ENCODE measurements at places on chromosomes 4 and X.

- DNase-seq, result no peak
Observed at GRCh38 chr4:114398410-114398809, 200.2 kb upstream of the UGT8 start.

DNA sequence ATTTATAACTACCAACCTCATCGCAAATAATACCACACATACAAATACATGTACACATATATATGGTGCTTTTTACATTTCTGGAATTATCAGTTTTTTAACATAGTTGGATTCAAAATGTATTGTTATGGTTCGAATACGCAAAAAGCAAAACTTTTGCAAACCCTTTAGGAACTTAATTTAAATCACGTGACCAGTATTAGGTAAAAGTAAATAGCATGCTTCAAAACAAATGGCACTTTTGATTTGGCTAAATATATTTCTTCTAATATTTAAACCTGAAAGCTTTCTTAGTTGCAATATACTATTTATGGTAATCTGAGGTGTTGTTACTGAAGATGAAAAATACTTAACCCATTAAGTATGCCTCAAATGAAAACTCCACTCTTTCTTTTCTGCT is 341.4 kb downstream of the C4orf33 start:
- DNase-seq, result no peak

DNA sequence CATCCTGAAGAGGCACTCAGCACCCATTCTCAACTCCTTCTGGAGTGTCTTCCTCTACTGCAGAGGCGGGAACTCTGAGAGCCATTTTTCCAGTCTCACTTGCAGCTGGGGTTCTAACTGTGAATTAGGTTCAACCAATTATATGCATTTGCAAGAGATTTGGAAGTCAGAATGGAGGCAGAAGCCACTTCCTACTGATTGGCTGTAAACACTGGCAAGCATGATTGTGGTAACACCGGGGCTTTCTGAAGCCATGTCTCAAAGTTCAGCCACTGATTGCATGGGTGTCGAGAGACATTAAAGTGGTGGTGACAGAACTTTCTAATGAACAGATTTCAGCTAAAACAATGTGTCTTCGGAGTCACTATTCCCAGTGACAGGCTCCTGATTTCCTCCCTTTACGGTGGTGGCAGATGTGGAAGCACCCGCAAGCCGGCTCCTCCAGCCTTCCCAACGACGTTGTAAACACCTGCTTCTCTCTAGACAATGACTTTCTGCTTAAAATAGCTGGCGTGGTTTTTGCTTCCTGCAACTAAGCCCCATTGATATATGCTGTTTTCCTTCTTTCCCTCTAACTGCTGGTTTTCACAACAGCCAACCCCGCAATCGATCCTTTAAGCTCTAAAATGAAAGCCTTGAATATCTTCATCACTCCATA is 92.0 kb downstream of the IRF2 start:
- DNase-seq, result no peak

DNA sequence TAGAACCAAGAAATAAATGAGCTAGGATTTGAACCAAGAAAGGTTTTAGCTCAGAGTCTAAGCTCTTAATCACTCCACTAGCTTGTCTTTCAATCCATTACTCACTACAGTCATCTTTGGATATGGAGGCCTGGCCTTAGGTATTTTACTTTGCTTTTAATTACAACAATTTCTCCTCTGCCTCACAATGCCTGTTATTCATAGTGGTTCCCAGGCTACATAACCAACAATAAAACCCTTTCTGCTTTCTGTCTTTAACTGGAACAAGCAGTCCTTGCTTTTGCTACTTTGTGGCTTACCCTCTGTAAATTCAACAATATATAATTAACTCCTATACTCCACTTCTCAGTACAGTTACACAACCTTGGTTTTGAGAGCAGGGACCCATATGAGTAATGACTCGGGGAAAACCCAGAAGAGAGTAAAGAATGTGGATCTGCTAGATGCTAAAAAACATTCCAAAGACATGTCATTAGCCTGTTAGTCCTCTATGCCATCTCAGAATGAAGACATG is 94.7 kb upstream of the NAP1L5 start:
- no peak for DNase-seq

- no peak for DNase-seq
Observed at GRCh38 chr4:95124906-95125504, 367.2 kb downstream of the BMPR1B start.

- DNase-seq, result no peak
Observed at GRCh38 chr4:21947791-21948346, 703 bp downstream of the KCNIP4 start.

DNA sequence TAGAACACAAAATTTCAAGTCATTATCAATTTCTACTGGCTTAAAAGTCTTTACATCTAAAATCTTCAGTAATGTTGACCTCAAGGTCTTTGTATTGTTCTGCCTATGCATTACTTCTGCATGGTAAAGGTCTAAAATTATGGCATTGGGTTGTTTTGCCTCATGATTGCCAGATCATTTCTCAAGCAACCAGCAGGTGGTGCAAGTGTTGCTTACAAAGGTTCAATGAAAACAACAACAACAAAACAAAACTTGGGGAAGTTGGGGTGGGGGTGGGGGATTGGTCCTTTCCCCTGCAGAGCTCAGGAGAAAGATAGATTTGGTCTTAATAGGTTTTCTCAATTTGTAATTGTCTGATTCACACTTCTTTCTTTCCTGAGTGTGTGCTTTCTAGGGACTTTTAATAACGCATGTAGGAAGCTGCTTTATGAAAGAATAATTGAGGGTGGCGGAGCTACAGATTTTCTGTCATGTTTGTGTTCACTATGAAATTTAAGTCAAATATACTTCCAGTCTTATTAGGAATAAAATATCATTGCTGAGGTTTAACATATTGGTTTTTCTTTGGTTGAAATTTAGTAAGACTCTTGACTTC is 145.1 kb downstream of the COL4A5 start:
- DNase-seq, result no peak

DNA sequence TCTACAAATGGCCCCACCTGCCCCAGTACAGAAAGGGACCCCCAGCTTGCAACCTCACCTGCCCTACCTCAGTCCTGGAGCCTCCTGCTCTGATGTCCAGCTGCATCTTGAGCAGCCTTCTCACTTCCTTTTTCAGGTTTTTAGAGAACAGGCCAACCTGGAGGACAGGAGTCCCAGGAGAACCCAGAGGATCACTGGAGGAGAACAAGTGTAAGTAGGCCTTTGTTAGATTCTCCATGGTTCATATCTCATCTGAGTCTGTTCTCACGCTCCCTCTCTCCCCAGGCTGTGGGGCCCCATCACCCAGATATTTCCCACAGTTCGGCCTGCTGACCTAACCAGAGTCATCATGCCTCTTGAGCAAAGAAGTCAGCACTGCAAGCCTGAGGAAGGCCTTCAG is 3.6 kb downstream of the MAGEA11 start:
- DNase-seq, result no peak

- DNase-seq, result no peak
Observed at GRCh38 chrX:87846956-87847355, 329.4 kb downstream of the KLHL4 start.

DNA sequence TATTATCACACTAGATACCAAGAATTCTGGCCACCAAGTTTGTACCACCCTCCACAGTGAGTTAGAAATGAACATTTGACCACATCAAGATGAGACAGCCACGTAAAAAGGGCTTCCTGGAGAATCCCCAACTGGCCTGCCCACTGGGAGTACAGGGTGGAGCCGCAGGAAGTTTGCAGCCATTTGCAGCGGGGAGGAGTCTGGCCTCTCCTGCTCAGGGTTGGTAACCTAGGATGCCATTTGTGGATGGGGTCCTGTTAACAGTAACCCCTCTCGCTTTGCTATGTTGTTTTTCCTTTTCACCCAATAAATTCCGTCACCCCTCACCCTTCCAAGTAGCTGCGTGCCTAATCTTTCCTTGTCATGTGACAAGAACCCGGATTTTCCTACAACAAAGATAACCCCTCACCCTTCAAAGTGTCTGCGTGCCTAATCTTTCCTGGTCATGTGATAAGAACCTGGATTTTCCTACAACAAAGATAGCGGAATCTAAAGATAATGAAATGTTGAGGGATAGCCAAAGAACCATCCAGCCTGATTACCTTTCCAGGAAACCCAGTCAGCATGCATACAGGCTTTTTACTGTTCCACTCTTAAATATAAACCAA is 245.4 kb downstream of the NAF1 start:
- DNase-seq, result no peak

- DNase-seq, result no peak
Observed at GRCh38 chr4:130722361-130722760, 1626.4 kb downstream of the C4orf33 start.

DNA sequence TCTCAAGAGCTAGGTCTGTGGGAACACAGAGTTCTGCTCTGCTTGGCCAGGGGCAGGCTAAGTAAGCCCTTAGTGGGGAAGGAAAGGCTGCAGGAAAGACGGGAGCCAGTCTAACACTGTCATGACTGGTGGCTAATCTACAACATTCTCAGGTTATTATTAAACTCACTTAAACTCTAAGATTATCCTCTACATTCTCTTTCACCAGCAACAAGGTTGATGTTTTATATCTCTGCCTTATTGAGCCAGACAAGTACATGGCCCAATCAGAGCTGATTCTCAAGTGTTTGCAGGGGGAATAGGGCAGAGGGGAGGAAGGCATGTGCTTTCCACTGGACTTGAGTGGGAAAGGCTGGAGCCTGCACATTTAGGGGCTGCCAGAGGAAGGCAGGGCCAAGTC is 50.9 kb upstream of the FAM241A start:
- no peak for DNase-seq

DNA sequence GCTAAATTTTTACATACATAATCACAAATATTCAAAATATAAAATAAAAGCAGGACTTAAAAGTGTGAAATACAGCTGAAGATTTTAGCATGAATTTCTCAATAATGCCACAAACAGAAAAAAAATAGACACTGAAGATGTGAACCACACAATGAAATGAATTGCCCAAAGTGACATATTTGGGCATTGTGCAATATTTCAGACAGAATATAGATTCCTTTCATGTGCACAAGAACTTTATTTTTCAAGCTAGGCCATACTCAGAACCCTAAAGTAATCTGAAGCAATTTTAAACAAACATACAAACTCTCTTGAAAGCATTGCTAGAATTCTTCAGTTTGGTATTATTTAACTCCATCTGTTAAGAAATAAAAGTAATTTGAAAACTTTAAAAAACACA is 764.1 kb downstream of the STIM2 start:
- no peak for DNase-seq

DNA sequence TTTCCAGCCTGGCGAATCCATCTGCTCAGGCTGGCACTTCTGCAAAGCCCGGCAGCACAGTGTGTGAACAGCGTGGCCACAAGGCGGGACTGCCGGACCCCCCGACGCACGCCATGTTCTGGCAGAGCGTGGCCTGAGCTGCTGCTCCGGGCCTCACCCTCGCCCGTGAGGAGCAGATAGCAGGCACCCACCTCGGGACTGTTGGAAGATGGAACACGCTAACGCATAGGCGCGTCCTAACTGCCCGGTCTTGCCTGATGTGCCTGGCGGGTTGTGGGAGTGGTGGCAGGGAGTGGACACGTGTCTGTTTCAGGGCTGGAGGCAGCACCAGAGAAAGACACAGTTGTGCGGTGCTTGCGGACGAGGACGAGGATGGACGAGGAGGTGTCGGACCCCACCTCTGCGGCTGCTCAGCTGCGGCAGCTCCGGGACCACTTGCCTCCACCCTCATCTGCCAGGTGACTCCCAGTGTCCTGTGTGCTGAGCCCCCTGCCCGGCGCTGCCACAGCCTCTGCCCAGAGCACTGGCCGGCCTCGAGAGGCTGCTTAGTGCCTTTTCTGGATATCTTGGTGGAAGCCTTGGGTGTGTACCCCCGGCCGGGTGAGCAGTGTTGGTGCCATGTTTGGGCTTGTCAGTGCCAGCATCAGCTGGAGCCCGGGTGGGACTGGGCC is 28.2 kb downstream of the UVSSA start:
- DNase-seq, result peak; percentile 15

- peak; percentile 40 for DNase-seq
Observed at GRCh38 chr4:83212041-83212851, 72.4 kb downstream of the COQ2 start.

Measured in activated naive CD8-positive, alpha-beta T cell treated with anti-CD3 and anti-CD28 coated beads, Interleukin-2, amount 10 ng/mL, durations not matched to agents 7 days and 5 days (primary cell).